ENCODE measurements at places on chromosomes 13 and 19.
A peak's percentile ranks its signal among the peaks of the same experiment; 100 is the strongest.

- peak; percentile 42 for DNase-seq
These were observed 3.6 kb upstream of the CEACAM3 start for GRCh38 chr19:41792513-41793413.

DNA sequence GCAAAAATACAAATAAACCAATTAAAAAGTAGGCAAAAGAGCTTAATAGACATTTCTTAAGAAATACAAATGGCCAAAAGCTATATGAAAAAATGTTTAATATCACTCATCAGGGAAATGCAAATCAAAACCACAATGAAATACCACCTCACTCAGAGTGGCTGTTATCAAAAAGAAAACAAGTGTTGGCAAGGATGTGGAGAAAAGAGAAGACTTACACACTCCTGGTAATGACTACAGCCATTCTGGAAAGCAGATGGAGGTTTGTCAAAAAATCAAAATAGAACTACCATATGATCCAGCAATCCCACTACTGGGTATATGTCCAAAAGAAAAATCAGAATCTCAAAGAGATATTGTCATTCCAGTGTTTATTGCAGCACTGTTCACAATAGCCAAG lies 223.5 kb upstream of the SLC10A2 start:
- DNase-seq = no peak

- peak; percentile 22 for DNase-seq
These were observed 27.7 kb downstream of the ZNF461 start for GRCh38 chr19:36638862-36639510.

DNA sequence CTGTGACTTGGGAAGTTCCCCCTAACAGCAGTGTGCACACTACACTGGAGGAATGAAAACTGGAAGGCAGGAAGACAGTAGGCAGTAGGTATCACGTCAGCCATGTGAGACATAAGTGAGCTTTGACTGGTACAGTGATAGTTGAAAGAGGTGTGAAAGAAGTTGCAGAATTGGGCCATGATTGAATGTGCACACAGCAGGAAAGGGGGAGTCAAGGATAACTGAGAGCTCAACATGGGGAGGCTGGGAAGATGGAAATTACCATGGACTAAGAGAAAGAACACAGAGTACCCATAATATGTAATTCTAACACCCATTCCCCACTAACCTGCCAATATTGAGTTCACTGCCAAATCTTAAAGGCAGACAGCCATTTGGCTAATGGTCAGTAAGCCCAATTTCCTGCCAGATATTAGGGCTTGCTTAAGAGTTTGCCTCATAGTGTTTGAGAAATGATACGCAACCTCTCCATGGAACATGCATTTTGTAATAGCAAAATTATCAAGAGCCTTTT lies 321.7 kb downstream of the DCT start:
- DNase-seq = no peak

GRCh38 chr13:31929031-31929770 lies 102.4 kb upstream of the FRY start:
- DNase-seq = no peak

GRCh38 chr19:10069046-10069445 lies 17.1 kb upstream of the SHFL start:
- no peak for DNase-seq

DNA sequence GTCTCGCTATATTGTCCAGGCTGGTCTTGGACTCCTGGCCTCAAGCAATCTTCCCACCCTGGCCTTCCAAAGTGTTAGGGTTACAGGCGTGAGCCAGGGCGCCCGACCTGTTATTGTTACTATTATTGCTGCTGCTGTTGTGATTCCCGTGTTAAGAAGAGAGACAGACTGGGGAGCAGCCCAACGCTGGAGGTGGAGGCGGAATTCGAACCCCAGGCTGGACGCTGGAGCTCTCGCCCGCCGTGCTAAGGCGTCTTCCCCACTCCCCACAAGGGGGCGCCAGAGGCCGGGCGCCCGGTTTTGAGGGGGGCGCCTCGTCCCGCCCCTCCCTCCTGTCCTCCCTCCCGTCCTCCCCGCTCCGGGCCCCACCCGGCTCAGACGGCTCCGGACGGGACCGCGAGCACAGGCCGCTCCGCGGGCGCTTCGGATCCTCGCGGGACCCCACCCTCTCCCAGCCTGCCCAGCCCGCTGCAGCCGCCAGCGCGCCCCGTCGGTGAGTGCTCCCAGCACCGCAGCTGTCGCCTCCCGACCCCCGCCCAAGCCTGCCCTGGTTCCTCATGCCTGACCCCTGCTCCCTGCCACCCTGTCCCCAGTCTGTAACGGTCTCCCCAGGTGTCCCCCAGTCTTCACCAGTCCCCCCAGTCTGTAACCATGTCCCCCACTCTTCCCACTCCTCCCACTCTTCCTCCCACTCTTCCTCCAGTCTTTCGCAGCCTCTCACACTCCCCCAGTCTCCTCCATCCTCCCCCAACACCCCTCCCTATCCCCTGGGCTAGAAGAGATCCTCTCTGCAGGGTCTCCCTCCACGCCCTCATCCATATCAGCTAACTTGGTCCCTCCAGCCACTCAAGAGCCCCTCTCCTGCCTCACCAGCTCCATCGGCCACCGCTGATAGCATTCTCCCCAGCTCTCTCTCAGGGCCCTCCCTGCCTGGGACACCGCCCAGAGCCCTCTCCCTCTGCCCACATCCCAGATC lies at the start of gene EHD2:
TSS of gene EHD2 (plus strand) at position 377 of the 976 bp plus-strand sequence. CDS start 3,191 bp downstream, outside the sequence.
- DNase-seq = peak; percentile 61

DNA sequence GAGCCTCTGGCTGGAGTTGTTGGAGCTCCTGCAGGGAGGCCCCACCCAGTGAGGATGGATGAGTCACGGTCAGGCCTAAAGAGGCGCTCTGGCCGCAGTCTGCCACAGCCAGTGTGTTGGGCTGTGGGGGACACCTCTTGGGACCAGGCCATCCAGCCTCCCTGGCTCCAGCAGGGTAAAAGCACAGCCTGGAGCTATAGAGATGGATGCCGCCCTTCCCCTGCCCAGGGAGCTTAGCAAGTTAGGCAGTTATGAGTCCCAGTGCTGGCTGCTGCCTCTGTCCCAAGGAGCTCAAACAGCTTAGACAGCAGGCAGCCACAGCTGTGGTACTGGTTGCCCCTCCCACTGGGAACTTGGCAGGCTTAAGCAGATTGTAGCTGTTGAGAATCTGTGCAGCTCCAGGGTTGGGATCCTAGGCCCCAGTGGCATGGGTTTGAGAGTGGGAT lies 100.9 kb downstream of the NDFIP2 start:
- DNase-seq = peak; percentile 78

GRCh38 chr13:79393564-79394249 lies 12.3 kb downstream of the RBM26 start:
- DNase-seq = peak; percentile 63

GRCh38 chr13:50080203-50080910 lies 65.1 kb downstream of the KCNRG start:
- peak; percentile 39 for DNase-seq

GRCh38 chr13:110562696-110563462 lies 1.4 kb upstream of the RAB20 start:
- DNase-seq = no peak

- peak; percentile 35 for DNase-seq
These were observed 2.3 kb downstream of the EEF2 start for GRCh38 chr19:3982701-3983541.

DNA sequence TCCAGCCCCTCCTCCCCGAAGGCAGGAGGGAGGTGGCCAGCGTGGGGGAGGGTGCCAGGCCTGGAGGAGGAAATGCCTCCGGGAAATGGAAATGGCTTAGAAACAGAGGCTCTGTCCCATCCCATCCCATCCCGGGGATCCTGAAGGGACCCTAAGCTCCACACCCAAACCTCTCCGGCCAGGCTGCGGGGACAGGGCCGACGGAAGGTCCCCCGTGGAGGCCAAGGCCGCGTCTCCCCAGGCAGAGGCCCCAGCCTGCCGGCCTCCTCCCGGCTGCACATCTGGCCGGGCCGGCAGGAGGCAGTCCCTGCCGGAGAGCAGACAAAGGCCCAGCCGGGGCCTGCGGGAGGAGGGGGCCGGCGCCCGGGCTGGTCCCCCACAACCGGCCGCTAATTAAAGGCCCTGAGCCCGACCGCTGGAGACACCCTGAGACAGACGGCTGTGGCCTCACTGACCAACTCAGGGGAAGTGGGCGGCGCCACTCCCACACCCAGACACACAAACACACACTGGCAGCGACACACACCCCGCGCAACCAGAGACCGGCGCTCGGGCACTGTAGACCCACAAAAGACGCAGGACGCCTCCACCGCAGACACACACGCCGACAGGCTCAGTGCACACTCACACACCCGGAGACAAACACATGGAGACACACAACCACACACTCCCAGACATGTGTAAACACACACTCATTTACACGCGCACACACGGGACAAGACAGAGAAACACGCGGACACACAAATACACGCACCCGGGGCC lies 1.1 kb downstream of the ADAMTS10 start:
- no peak for DNase-seq

- DNase-seq = no peak
These were observed 626.2 kb downstream of the DIAPH3 start for GRCh38 chr13:59537500-59537899.

DNA sequence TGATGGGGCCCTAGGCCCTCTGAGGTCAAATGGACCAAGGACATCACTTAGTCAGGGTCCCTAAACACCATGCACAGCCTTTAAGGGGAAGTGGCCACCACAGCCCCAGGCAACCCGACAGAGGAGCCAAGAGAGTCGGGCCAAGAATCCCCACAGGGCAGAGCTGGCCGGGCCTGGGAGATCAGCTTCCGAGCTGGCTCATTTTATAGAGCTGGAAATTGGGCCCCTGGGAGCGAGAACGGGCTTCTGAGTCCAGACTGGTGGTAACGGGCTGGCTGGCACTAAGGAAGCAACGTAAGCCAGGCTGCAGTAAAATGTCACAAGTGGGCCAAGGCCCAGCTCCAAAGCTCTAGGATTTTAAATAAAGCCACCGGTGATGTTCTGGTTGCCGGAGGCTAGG lies 51.1 kb downstream of the HSPH1 start:
- DNase-seq = no peak

DNA sequence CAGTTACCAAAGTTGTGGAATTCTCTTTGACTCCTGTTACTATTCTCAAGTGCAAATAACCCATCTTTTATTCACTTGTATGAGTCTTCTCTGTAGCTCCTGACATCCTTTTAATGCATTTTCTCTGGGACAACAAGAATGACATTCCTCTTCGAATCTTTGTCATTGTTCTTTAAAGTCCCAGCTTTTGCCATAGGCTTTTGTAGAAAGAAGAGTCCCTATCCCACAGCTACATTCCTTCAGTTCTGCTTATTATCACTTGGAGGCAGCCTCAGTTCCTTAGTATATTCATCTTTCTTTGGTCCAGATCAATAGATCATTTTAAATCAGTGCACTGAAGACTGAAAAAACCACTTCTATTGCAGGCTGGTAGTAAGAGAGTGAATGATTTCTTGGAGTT lies 560.2 kb downstream of the DACH1 start:
- DNase-seq = no peak

GRCh38 chr13:77118134-77118533 lies 91.2 kb upstream of the FBXL3 start:
- no peak for DNase-seq

GRCh38 chr19:15525291-15525690 lies 17.0 kb downstream of the CYP4F22 start:
- no peak for DNase-seq

GRCh38 chr13:113489549-113490495 lies 689 bp downstream of the DCUN1D2 start:
- DNase-seq = peak; percentile 60

DNA sequence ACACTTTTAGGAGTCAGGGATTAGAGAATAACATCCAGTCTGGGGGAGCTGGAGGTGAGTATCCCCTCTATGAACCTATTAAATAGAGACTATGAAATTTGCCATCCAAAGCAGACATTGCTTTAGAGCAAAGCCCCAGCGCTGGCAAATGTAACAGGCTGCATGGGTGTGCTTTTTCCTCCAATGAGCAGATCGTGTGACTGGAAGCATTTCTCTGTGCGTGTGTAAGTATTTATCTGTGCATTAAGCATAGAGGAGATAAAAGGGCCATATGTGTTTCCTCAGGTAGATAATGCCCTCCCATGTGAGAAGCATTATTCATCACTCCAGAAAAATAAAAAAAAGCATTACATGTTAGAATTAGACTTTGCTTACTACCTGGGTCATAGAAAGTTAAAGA lies 924 bp downstream of the TNFSF13B start:
- DNase-seq = no peak

DNA sequence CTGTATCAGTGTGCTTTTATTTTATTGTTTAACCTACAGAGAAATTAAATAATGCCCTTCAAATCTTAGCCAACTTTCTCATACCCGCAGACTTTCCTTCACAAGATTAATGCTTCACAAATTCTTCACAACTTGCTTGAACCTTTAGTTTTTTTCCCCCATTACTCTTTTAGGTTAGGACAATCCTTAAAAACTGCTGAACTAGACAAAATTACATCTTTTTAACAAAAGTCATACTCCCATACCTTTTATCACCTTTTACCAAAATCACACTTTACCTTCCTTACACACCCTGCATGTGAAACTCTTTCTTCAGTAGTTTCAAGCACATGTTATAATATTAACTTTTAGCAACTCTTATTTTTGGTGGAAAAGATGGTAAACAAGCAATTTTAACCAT lies 58.5 kb downstream of the SCGB2B2 start:
- no peak for DNase-seq

DNA sequence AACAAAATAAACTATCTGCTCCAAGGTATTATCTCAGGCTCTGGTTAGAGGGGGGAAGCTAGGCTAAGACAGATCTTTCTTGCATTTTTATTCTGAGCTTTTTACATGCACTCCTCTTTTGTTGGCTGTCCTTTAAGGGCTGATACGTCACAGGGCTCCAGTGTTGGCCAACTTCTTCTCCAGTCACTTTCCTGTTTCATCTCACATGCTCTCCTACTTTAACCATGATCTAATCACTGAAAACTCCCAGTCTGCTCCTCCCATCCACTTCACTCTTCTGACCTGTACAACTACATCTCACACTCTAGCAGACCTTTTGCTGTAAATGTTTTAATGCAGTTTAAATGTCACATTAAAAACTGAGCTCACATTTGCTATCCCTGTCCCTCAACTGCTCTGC lies 510.0 kb upstream of the KLF12 start:
- DNase-seq = no peak

DNA sequence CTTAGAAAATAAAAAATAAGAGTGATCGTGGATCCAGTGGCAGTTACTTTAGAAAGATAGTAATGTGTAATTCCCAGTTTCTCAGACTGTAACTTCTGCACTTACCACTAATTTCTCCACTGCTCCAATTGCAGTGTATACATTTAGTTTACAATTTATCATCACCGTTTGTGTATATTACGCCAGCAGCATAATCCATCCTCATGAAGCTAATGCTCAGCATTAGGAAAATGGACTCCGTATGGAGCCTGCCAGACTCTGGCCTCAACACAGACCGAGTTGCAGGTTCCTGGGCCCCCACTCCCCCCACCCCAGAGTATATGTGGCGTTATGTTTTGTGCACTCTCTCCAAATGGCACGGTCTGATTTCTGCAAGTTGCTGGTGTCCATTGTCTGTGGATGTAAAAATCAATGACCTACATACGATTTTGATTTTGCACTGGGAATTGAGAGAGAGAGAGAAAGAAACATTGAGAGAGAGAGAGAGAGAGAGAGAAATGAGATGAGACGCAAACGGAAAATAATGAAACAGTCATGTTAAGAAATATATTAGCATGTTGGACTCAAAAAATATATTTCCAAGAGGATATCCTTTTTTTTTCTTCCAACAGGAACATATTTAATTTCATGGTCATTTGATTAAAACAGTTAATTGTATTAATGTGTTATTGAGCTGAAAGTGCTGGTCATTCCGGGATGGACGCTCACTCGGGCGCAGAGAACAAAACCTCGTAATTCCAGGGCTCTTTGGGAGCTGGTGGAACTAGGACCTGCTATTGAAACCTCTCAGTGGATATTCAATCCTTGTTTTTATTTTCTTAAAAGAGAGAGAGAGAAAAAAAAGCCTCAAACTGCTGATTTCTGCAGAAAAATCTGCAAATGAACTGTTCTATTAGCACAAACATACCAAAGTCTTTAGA lies 278.8 kb downstream of the TSHZ3 start:
- no peak for DNase-seq
